Stimulated activated CD8-positive, alpha-beta memory T cell treated with anti-CD3 and anti-CD28 coated beads, Interleukin-4, amount 100 ng/mL, for 1 hour (primary cell): ENCODE measurements at places on chromosomes 4 and X.

DNA sequence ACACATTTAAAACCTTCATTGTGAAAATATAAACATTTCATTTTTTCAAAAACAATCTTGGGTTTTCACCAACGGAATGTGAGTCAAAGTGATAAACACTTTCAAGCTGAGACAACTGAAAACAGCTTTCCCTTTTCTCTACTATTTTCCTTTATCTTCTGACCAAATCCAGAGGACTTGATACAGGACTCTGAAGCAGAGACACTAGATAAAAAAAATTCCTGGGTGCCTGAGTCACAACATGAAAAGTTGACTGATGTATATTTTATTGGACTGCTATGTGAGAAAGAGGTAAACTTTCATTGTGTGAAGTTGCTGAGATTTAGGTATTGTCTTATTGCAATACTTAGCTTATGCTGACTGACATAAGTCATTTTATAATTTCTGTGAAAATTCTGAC lies 411.2 kb downstream of the SPOCK3 start:
- no peak for DNase-seq

DNA sequence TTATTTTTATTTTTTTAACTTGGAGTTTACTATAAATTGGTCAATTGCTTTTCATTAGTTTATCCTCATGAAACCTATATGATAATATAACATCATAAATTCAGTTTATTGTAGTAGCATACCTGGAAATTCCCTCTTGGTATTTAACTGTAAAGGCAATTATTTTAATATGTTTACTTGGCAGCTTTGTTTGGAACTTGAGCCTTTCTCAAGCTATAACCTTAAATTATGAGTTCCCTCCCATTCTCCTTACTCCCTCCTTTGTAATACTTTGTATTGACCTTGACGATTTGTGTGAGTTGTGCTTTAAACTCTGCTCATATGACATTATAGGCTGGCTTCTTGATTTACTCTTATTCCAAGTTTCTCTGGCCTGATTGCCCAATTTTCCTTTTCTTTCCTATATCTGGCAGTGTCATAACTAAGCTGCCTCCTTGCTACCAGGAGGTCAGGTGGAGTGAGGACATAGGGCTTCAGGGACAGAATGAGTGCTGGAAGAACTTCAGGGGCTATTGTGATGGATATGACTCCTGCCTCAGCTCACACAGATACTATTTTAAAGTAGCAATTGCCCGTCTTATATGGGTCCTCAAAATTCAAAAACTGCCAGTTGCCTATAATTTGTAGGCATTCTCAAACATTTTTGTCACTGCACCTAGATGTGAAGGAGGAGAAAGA lies 77.7 kb downstream of the RAP1GDS1 start:
- DNase-seq = no peak

GRCh38 chrX:43317378-43317777 lies 338.7 kb upstream of the MAOA start:
- DNase-seq = no peak

- no peak for DNase-seq
Observed at GRCh38 chr4:56979421-56980072, 851 bp downstream of the POLR2B start.

DNA sequence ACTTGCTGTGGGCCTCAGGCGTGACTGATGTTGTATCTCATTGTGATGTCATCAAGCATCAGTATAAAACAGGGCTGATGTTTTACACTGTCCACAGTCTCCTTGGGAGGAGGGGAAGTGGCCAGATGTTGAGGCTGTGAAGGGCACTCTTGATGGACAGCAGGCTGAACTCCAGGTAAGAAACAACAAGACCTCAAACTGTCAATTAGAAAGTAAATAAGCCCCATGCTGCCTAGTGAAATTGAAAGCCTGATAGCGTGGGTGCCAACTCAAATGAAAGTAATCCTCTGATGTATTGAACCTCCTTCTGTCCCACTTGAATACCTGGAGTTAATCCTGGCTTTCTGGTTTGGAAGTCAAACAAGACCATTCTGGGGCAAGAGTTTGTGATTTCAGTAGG lies 19.7 kb downstream of the VSIG1 start:
- DNase-seq = no peak

- no peak for DNase-seq
Observed at GRCh38 chr4:183638436-183638835, 20.5 kb downstream of the RWDD4 start.

GRCh38 chr4:73821325-73821724 lies 15.2 kb upstream of the CXCL6 start:
- no peak for DNase-seq

- DNase-seq = no peak
Observed at GRCh38 chrX:71994601-71995000, 84.0 kb downstream of the NHSL2 start.

DNA sequence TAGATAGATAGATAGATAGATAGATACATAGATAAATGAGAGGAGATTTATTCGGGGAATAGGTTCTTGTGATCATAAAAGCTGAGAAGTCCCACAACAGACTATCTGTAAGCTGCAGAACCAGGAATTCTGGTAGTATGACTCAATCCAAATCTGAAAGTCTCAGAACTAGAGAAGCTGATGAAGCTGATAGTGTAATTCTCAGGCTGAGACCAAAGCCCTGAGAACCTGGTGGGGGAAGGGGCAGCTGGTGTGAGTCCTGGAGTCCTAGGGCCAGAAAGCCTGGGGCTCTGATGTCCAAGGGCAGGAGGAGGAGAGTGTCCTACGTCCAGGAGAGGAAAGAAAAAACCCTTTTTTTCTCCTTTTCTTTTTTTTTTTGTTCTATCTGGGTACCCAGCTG lies 8.0 kb upstream of the BANK1 start:
- no peak for DNase-seq
